ENCODE measurements at places on chromosomes 6 and 20.

GRCh38 chr20:63081351-63081750, 74.6 kb upstream of the BHLHE23 start:
- no peak for DNase-seq

GRCh38 chr20:57628047-57628961, 8.1 kb upstream of the ZBP1 start:
- DNase-seq, result no peak

DNA sequence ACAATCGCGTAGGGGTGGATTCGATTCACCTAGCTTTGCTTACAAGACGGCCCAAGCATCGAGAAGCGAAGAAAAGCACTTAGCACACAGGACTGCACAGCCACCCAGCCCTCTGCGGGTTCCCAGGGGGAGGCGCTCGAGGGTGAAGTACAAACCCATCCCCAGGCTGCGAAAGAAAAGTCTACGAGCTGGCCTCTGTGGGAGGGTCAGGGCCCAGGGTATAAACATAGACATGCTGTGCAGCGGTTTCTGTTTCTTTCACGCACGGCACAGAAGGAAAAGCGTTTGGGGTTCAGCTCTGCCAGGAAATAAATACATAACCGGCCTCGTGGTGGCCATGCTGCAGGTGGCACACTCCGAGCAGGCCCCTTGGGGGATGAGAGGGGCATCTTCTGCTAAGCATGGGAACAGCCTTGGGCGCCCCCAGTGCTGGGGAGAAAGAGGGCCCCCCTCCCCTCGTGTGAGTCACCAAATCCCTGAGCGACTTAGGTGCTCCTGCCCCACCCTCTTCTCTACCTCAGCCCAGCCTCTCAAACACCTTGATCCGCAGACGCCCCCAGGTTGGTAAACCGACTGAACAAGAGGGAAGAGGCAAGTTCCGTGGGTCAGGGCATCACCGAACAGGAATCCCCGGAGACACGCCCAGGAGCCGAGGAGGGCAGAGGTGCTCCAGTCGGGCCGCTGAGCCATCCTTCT, 91.6 kb upstream of the RIPOR2 start:
- DNase-seq, result peak; percentile 37

DNA sequence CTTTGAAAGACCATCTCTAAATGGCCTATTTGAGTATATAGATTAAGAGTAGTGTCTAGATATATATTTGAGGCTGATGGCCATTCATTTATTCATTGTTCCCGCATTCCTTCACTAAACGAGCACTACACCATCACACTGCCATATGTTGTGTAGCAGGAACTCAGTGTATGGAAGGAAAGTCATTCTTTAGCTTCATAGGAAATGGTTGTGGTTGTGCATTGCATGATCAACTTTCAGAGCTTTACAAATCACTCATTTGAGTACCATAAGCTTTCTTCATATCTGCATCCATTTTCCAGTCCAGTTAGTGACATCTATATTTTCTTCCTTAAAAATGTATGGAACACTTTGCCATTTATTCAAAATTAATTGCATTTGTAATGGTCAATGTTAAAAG, 97.9 kb downstream of the ARID1B start:
- no peak for DNase-seq

DNA sequence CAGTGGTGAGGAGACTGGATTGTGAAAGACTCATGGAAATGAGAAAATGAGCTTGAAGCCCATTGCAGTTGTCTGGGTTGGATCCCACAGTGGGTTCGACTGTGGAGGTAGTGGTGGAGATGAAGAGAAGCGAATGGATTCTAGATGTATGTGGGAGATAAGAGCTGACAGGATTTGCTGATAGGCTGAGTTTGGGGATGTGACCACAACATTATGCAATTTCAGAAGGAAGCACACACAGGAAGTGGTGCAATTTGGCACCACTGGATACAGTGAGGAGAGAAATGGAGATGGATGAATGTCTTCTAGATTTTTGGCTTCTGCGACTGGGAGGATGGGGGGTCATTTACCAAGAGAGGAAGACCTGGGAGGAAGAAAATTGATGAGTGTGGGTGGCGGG, 64.4 kb upstream of the MAFB start:
- DNase-seq, result no peak

DNA sequence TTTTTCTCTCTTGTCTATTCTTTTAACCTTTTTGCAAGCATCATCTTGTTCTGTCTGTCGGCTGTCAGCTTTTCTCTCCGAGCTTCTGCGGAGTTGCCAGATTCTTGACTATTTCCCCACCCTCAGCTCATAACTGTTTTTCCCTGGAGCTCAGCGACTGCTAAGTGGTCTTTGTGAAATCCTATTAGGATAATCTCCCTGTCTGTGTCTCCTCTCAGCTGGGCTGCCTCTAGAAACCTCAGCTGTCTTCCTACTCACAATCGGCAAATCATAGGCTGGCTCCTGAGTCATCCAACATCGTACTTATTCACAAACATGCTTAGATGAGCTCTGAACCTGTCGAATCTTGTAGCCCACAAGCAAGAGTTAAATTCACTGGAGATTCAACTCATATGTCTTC, 332.3 kb downstream of the PTPRT start:
- no peak for DNase-seq

- no peak for DNase-seq
These were observed 9.6 kb upstream of the IL17A start for GRCh38 chr6:52176550-52176949.

DNA sequence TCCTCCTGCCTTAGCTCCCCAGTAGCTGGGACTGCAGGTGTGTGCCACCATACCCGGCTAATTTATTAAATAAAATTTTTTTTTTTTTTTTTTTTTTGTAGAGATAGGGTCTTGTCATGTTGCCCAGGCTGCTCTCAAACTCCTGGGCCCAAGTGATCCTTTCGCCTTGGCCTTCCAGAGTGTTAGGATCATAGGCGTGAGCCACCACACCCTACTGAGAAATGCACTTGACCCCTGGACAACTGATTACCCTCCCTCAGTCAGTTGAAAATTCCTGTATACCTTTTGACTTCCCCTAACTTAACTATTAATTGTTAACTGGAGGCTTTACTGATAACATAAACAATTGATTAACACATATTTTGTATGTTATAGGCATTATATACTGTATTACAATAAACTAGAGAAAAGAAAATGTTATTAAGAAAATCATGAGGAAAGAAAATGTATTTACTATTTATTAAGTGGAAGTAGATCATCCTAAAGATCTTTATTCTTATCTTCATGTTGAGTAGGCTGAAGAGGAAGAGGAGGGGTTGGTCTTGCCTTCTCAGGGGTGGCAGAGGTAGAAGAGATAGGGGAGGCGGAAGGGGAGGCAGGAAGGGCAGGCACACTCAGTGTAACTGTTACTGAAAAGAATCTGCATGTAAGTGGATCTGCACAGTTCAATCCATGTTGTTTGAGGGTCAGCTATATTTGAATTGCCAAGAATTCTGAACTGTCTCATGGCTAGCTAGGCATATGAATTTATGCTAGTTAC, 104.3 kb downstream of the FARS2 start:
- DNase-seq, result no peak

DNA sequence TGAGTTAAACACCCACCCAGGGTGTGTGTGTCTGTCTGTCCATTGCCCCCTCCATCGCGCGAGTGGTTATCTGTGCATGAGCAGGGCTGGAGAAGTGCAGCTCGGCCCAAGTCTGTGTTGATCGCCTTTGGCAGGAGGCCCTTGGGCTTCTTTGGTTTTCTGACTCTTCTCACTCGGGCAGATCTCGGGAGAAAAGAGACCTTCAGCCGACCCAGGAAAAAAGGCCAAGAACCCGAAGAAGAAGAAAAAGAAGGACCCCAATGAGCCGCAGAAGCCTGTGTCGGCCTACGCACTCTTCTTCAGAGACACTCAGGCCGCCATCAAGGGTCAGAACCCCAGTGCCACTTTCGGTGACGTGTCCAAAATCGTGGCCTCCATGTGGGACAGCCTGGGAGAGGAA, 132.9 kb downstream of the JPH2 start:
- DNase-seq, result no peak

- DNase-seq, result no peak
These were observed 330.1 kb downstream of the RIMS1 start for GRCh38 chr6:72216222-72217068.

DNA sequence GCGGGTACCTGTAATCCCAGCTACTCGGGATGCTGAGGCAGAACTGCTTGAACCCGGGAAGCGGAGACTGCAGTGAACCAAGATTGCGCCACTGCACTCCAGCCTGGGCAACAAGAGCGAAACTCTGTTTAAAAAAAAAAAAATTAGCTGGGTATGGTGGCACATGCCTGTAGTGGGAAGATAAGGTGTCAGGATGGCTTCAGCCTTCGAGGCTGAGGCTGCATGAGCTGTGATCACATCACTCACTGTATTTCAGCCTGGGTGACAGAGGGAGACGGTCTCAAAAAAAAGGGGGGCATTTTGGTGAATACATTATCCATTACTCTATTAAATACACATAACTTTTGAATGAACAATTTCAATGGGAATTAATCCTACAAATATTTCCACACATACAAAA, 32.4 kb downstream of the SNX3 start:
- no peak for DNase-seq

- peak; percentile 24 for DNase-seq
These were observed 9.9 kb upstream of the PSMF1 start for GRCh38 chr20:1108437-1108920.

DNA sequence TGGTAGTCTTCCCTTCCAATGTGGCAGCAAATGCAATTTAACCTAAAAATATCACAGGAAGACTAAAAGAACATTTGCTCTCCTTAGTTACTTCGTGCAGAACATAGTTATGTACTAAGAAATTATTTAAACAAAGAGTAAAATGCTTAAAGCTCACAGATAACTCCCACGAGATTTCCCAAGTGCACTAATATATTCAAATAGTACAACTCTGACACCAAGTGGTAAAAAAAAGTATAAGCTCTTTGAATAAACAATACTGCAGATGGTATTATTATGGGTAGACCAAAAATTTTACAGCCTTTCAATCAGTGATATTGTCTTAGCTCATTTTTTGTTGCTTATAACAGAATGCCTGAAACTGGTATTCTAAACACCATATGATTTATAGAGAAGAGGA, 52.8 kb upstream of the FILIP1 start:
- DNase-seq, result no peak

DNA sequence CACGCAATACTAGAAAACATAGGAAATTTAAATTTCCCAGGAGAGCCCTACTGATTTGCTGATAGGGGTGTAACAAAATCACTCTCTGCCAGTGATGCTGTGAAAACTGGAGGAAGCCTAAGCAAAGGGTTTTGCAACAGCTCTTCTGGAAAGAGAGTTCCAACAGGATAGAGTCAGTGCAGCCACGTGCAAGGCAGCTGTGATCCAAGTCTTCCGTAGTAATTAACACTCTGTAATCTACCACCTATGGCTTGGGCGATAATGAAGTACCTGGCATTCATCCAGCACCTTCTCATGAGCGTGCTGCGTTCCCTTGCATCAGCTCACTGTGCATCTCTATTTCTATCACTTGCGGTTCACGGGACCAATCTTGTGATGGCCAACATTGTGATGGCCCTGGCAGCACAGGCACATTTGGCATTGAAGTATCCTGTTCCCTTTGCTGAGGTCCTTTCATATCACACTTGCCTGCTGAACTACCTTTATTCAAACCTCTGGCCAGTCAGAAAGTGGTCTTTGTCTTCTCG, 48.2 kb downstream of the IRF4 start:
- DNase-seq, result no peak

- peak; percentile 72 for DNase-seq
These were observed at the start of gene MICB for GRCh38 chr6:31497531-31498476. MICB (plus strand) TSS chr6:31498145; CDS start chr6:31498194, 49 bp downstream.

DNA sequence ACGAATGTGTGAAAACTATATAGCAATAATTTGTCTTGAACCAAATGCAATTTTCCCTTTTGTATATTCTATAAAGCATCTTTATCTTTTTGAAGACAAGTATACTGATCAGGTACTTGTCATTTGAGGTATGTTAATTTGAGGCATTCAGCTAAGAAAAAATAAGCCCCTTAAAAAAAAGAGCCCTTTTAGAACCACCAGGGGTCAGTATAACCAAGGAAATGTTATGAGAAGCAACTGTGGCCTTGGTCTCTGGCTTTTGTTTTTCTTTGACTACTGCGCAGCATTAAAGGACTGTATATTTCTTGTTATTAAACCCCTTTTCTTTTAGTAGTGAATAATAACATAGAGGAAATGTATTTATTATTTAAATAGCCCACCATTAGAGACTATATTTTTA, 43.1 kb downstream of the CD109 start:
- DNase-seq, result no peak

DNA sequence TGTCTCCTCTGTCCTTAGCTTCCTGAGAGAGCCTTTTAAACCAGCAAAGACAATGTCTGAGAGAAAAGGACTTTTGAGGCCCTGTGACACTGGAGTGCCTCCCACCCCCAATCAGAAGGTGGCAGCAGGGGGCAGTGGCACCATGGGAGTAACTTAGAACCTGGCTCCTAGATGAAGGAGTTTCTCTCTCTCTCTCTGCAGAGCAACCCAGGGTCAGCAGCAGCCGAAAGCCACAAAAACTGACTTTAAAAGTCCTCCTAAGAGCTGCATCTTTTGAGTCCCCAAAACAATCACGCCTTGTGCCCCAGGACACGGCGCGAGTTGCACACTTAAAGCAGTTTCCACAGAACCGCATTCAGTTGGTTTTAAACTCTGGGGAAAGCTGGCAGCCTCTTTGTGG, 5.3 kb upstream of the TCP11 start:
- no peak for DNase-seq

GRCh38 chr6:113674075-113674474, 183.1 kb upstream of the MARCKS start:
- no peak for DNase-seq

DNA sequence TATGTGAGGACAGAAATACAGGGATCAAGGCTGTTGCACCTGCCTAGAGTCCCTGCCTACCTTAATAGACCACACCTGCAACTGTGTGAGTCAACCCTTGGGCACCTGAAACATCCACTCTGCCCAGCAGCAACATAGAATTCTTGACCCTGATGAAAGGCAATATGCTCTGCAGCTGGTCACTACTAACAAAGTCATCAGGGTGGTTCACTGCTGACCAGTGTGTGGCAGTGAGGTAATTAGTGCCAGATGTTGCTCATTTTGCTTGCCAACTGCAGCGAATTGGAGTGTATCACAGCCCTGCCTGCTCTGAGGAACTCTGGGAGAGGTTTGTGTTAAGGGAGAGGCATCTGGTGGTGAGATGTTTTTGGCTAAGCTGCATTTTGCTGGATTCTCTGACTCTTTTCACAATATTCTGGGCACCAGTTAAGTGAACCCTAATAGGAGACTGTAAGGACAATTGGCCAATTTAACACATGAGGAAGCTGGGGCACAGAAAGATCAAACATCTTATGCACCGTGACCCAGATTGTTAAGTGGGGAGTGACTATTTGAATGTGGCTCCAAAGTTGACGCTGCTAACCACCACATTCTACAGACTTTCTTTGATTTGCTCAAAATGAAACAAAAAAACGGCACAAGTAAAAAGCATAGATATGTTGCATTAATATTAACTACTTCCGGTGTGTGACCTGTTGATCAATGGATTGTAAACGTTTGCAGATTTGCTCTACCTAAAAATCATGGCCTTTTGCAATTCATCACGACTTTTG, 61.9 kb upstream of the OPRM1 start:
- DNase-seq, result no peak

GRCh38 chr6:22448291-22448711, 121.1 kb upstream of the HDGFL1 start:
- DNase-seq, result no peak
